ENCODE measurements at places on chromosomes 3 and 15.

GRCh38 chr3:12470111-12470510 is 14.2 kb upstream of the TSEN2 start:
- no peak for DNase-seq

GRCh38 chr15:68582864-68583263 is 4.1 kb downstream of the CORO2B start:
- no peak for DNase-seq

- DNase-seq = no peak
These were observed at the start of gene ZMYND10 for GRCh38 chr3:50345586-50346234. ZMYND10 (minus strand) TSS chr3:50345732; CDS start chr3:50345579, 153 bp downstream.

DNA sequence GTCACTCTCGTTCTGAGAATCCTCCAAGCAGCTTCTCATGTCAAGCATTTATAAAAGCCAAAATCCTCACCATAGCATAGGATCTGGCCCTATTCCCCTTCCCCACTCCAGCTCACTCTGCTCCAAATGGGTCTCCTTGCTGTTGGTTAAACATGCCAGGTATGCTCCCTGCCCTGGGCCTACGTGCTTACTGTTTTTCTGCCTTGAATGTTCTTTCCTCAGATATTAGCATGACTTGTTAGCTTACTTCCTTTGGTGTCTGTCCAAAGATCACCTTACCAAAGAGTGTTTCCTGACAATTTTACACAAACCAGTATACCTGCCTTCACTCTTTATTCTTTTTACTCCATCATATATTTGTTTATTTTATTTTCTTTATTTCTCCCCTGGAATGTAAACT is 33.1 kb upstream of the MYO5C start:
- DNase-seq = no peak

DNA sequence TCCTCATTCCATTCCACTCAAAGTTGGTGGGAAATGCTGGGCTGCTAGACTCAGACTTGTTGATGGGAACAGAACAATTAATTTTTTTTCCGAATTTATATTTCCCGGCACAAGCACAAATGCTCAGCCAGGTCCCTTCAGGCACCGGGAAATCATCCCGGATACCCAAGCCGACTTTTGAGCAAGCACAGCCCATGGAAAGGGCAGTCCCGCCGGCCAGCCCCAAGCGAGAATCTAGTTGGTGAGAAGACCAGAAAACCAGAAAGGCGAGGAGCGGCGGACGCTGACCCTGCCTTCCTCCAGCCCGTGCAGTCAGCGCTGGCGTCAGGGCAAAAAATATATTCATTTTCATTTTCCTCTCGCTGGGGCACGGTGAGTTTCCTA is 763 bp upstream of the ZIC4 start:
- DNase-seq = no peak

- no peak for DNase-seq
These were observed 42.5 kb downstream of the CHCHD6 start for GRCh38 chr3:126746395-126747177.

DNA sequence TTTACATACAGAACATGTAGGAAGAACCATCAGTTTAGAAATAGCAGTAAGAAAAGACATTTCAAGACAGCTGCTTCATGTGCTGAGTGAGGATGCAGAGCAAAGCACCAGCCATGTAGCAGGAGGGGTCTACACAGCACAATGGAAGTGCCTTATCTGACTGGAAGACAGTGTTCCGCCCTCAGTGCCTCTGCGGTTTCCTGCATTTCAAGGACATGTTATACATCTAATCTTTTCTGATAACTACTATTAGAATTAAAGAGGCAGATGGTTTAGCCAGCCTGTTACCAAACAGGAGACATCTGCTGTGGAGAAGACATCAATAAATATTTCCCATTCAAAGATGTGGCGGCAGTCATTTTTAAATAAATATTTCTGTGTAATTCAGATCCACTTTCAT is 10.6 kb downstream of the LSG1 start:
- DNase-seq = no peak

DNA sequence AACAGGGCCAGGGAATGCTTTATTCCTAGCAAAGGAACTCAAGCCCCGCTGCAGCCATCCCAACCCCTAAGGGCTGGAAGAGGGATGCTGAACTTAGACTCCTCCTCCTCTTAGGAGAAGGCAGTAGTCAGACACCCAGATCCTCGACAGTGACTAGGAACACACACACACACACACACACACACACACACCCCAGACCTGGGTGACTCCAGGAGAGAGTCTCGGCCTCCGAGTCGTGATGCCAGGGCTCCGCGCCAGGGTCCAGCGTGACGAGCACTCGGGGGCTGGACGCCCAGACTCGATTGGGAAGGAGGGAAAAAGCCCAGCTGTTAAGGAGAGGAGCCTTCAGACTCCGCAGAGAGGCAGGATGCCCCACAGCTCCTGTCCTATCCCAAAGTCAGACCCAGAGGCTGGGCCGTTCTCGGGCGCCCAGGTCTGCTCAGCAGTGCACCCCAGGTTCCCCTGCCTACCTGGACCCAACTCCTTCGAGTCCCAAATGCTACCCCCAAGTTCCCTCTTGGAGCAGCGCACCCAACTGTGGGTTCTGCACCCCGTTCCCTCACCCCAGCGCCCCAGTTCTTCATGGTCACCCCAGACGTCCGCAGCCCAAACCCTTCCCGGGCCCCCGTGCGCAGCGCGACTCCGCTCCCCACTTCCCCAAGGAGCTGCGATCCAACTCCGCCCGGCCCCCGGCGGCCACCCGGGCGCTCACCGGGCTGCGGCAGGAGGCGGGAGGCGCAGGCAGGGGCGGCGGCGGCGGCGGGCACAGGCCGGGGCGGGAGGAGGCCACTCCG is 421 bp downstream of the BMF start:
- DNase-seq = no peak

- no peak for DNase-seq
These were observed 14.6 kb upstream of the SEC62 start for GRCh38 chr3:169952045-169952444.

- DNase-seq = no peak
These were observed 5.2 kb upstream of the WNT7A start for GRCh38 chr3:13884851-13885703.

- DNase-seq = no peak
These were observed 158.8 kb downstream of the SSR3 start for GRCh38 chr3:156395961-156396710.

DNA sequence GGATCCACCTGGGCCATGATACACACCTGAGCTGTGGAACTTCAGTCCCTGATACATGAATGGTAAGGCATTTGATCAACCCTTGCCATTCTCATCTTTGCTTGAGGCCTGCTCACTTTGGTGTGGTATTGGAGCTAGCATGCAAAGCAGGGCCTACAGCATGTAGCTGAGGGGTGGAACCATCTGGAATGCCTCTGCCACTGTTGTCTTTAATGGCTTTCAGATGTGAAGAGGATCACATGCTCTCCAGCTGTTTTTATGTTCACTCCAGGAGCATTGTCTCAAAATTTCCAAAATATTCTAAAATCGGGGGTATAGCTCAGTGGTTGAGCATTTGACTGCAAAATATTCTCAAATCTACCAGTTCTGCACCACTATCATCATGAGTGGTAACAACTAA is 64.4 kb upstream of the PHLDB2 start:
- DNase-seq = no peak

GRCh38 chr3:42970557-42970956 is 8.6 kb upstream of the GASK1A start:
- DNase-seq = no peak

GRCh38 chr15:73139041-73139743 is 86.9 kb downstream of the NEO1 start:
- no peak for DNase-seq

GRCh38 chr3:88882121-88882520 is 225.3 kb upstream of the EPHA3 start:
- no peak for DNase-seq

DNA sequence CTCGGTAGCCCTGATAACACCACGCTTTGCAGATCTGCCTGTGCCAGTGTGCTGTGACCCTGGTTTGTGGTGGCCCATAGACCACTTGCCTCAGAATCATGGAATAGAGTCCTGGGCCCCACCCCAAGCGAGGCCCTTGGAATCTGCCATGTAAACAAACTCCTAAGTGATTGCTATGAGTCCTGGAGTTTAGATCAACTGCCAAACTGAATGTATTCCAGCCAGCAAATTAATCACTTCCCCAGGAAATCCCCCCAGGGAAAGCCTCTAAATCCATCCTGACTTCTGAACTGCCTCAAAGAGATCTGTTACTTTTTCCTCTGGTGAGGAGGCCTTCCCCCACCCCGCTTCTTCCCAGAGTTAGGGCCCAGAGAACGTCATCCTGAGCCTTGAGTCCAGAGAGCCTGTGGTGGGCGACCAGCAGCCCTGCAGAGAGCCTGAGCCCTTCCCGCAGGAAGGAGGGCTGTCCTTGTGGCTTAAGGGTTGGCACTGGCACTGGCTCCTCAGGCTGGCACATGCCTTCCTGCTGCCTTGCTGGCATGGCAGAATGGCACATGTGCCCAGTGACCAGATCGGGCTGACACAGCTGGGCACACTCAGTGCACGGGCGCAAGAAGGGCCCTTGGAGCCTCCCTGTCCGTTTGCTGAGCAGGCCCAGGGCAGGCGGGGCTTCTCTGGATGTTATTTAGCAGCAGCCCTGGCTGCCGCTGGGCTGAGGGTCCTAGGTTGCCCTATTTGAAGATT is 50.6 kb upstream of the PLXNA1 start:
- DNase-seq = no peak

Data from esophagus squamous epithelium (tissue), 5 donors.